ENCODE measurements at places on chromosomes 5 and 9. TPM values are rescaled to one million over a fixed set of nuclear protein-coding genes. Genes with fewer than 3 reads are reported as not detected.

ANKRD31 gene
- total RNA-seq = under 0.01 TPM

SV2C gene
- not detected for total RNA-seq

FIBCD1 gene
- 10.7 TPM for total RNA-seq

ELOVL7 gene
- not detected for total RNA-seq

OLFM1 gene
- 0.76 TPM for total RNA-seq

MAMDC4 gene
- 6.5 TPM for total RNA-seq

DDX4 gene
- not detected for total RNA-seq

GEMIN5 gene
- total RNA-seq = 20.7 TPM

QRFP gene
- total RNA-seq = not detected

MORN5 gene
- total RNA-seq = not detected

SLC22A4 gene
- 0.78 TPM for total RNA-seq

PHF24 gene
- total RNA-seq = 0.10 TPM

ANKRA2 gene
- 18.2 TPM for total RNA-seq

GRM6 gene
- total RNA-seq = not detected

IL7R gene
- total RNA-seq = 9.8 TPM

PCDHB2 gene
- total RNA-seq = 4.4 TPM

OR1B1 gene
- not detected for total RNA-seq

OMD gene
- 1.2 TPM for total RNA-seq

TLX3 gene
- not detected for total RNA-seq

Measured in smooth muscle cell of the pulmonary artery (primary cell).